ENCODE measurements at places on chromosomes 12 and 14. TPM values are rescaled to one million over a fixed set of nuclear protein-coding genes. Genes with fewer than 3 reads are reported as not detected.

Gene C12orf76
- 5.3 TPM for total RNA-seq

Gene DCTN2
- total RNA-seq: 194 TPM

Gene PMCH
- not detected for total RNA-seq

Gene SAMD15
- 0.39 TPM for total RNA-seq

Gene MORN3
- total RNA-seq: under 0.01 TPM

Gene RIMBP2
- total RNA-seq: not detected

Gene IQSEC3
- not detected for total RNA-seq

Gene SCN8A
- total RNA-seq: 3.7 TPM
